ENCODE measurements at places on chromosomes 7 and 10.

GRCh38 chr10:92291921-92292845, 1.2 kb downstream of the MARCHF5 start:
- DNase-seq, result no peak

- no peak for DNase-seq
Observed at GRCh38 chr10:79179164-79179956, 110.6 kb downstream of the ZMIZ1 start.

GRCh38 chr10:77699080-77699645, 61.6 kb upstream of the KCNMA1 start:
- DNase-seq, result no peak

DNA sequence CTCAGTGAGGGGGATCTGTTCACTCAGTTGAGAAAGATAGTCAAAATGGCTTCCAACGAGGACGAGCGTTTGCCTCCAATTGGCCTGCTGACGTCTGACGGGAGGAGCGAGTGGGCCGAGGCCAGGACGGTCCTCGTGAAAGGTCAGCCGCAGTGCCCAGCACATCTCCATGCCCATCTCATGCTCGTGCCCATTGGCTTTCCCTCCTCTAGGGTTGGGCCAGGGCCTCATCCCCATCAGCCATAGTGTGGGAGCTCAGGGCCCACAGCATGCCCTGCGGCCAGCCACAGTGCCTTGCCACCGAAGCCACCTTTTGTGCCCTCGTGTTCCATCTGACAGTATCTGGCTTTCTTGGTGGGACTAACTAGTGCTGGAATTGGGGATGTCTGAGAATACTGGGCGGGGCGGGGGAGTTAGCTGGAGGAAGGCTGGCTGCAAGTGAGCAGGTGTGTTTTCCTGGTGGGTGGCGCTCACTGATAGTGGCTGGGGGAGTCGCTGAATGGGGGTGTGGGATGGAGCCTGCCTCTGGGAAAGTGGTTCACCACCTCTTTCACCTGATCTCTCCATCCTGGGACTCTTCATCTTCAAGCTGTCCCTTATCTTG, 13.9 kb downstream of the CHAT start:
- DNase-seq, result no peak

GRCh38 chr7:28176174-28176573, 4.4 kb downstream of the JAZF1 start:
- DNase-seq, result no peak
